Left ventricle myocardium inferior (tissue), 1 donor: ENCODE measurements at places on chromosomes 3 and 15. TPM values are rescaled to one million over a fixed set of nuclear protein-coding genes. Genes with fewer than 3 reads are reported as not detected.

Gene DNAH12
- total RNA-seq, result 0.16 TPM

Gene KCNH8
- 0.05 TPM for total RNA-seq

Gene SLC12A1
- not detected for total RNA-seq

Gene LSMEM2
- 27.7 TPM for total RNA-seq

Gene SNAPC5
- 40.9 TPM for total RNA-seq

Gene TRPM1
- not detected for total RNA-seq

- peak overlapping the region; percentile 47 for H3K27ac ChIP-seq
- no peak overlapping the region for H3K4me3 ChIP-seq
- H3K36me3 ChIP-seq, result no peaks in the 10 kb centered on the region
- H3K27me3 ChIP-seq, result no peaks in the 10 kb centered on the region
- no peak for DNase-seq
- peaks cover 29% of the 10 kb centered on the region for H3K4me1 ChIP-seq
Measured at GRCh38 chr3:66140106-66140505, 80.7 kb upstream of the SLC25A26 start.

GRCh38 chr15:78097667-78098066 lies 5.3 kb downstream of the SH2D7 start:
- no peak for DNase-seq
- no peaks in the 10 kb centered on the region for H3K36me3 ChIP-seq
- no peak overlapping the region for H3K4me3 ChIP-seq

- peaks cover 25% of the 10 kb centered on the region for H3K27me3 ChIP-seq
- H3K4me1 ChIP-seq, result no peaks in the 10 kb centered on the region
- H3K36me3 ChIP-seq, result no peaks in the 10 kb centered on the region
- H3K4me3 ChIP-seq, result no peak overlapping the region
- no peak overlapping the region for H3K27ac ChIP-seq
Measured at GRCh38 chr3:179961703-179962078, 75.0 kb downstream of the PEX5L start.

GRCh38 chr3:49601358-49602048 lies 47.2 kb downstream of the BSN start:
- H3K27ac ChIP-seq, result no peak overlapping the region
- no peaks in the 10 kb centered on the region for H3K27me3 ChIP-seq
- H3K4me1 ChIP-seq, result no peaks in the 10 kb centered on the region
- no peak for DNase-seq
- H3K4me3 ChIP-seq, result no peak overlapping the region
- no peaks in the 10 kb centered on the region for H3K36me3 ChIP-seq

GRCh38 chr3:188827576-188827975 lies 344.2 kb upstream of the TPRG1 start:
- no peaks in the 10 kb centered on the region for H3K36me3 ChIP-seq
- H3K27ac ChIP-seq, result no peak overlapping the region
- H3K4me1 ChIP-seq, result peaks cover 22% of the 10 kb centered on the region
- no peaks in the 10 kb centered on the region for H3K27me3 ChIP-seq
- DNase-seq, result no peak

DNA sequence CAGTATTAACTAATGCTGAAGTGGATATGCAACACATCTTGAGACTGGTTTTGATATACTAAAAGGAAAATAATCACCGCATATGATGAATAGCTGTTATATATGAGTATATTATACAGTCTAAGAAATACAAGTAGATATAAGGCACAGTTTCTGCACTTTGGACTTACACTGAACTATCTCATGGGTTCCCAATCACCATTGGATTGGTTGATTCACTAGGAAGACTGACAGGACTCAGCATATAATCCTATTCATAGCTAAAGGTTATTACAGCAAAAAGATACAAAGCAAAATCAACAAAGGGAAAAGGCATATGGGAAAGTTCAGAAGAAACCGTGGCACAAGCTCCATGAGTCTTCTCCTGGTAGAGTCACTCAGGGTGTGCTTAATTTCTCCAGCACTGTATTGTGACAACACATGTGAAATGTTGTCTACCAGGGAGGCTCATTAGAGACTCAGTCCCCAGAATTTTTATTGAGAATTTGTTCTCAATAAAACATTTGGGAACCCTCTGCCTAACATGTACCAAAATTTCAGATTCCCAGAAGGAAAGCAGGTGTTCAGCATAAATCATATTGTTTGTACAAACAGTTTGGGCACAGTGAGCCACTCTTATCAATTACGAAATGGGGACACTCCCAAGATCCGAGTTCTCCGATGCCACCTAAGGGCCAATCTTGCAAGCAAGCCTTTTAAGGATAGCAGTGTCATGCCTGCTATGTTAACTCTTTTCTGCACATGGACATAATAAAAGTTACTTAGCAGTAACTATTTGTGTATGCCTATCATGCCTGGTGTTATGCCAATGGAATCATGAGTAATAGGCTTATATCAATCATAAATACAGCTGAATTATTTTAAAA lies 26.8 kb downstream of the CMC1 start:
- no peak for DNase-seq
- H3K4me3 ChIP-seq, result no peak overlapping the region
- H3K4me1 ChIP-seq, result peaks cover 13% of the 10 kb centered on the region
- H3K36me3 ChIP-seq, result peaks cover 54% of the 10 kb centered on the region
- H3K27me3 ChIP-seq, result no peaks in the 10 kb centered on the region

DNA sequence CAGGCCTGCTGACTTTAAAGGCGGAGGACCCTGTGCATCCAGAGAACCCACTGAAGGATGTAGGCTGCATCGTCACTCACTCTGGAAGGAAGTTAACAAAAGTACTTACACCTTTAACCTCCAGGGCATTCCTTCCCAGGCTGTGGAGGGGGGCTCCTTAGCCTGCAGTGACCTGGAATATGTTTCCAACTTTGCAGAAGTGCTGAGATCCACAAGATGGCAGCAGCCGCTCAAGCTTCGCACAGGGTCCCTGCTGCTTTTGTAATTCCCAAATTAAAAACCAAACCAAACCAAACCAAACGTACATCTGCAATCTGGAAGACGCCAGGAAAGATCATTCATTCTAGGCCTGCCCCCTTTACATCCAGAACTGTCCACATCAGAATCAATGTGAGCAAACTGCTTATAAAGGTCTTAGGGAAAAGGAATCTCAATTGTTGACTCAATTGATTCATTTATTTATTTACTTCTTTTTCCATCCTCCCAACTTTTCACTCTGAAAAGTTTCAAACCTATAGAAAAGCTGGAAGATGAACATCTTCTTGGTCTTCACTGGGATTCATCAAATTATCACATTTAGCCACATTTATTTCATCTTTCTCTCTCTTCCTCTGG lies 70.5 kb upstream of the KLHL25 start:
- H3K4me3 ChIP-seq, result no peak overlapping the region
- H3K27me3 ChIP-seq, result peaks cover 48% of the 10 kb centered on the region
- no peaks in the 10 kb centered on the region for H3K4me1 ChIP-seq
- no peak overlapping the region for H3K27ac ChIP-seq
- H3K36me3 ChIP-seq, result no peaks in the 10 kb centered on the region

- no peaks in the 10 kb centered on the region for H3K36me3 ChIP-seq
- H3K27me3 ChIP-seq, result no peaks in the 10 kb centered on the region
- no peaks in the 10 kb centered on the region for H3K4me1 ChIP-seq
- no peak overlapping the region for H3K27ac ChIP-seq
- no peak overlapping the region for H3K4me3 ChIP-seq
Measured at GRCh38 chr3:100971798-100972197, 21.4 kb downstream of the ABI3BP start.

DNA sequence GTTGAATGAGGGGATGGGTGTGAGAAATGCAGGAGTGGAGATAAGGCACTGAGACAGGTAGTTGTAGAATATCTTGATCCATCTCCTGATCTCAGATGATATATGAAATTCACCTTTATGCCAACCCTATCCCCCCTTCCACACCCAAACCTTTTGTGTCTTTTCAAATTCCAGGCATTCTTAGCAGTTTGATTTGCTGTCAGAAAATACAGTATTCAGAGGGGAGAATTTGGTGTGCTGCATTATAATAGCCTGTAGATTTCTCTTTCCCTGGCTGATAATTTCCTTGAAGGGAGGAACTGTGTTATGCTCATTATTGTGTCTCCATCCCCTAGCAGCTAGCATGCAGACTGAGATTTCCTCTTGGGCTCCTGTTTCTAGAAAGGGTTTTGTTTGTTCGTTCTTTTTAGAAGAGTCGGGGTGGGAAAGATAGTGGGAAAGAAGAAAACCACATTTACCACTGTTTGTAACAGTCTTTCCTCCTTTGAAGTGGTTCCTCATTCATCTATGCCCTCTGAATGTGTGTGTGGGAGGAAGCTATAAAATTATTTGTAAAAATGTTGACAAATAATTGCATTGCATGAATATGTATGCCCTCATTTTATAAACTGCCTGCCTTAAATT lies 373.4 kb downstream of the DIPK2A start:
- H3K36me3 ChIP-seq, result no peaks in the 10 kb centered on the region
- DNase-seq, result no peak
- H3K4me1 ChIP-seq, result no peaks in the 10 kb centered on the region
- H3K27ac ChIP-seq, result no peak overlapping the region
- no peaks in the 10 kb centered on the region for H3K27me3 ChIP-seq

- H3K36me3 ChIP-seq, result no peaks in the 10 kb centered on the region
- H3K27ac ChIP-seq, result peak overlapping the region; percentile 63
- H3K27me3 ChIP-seq, result no peaks in the 10 kb centered on the region
- H3K4me1 ChIP-seq, result peaks cover 21% of the 10 kb centered on the region
Measured at GRCh38 chr3:197421021-197421420, 122.6 kb upstream of the DLG1 start.

- peak overlapping the region; percentile 98 for H3K27ac ChIP-seq
- H3K27me3 ChIP-seq, result no peaks in the 10 kb centered on the region
- peak overlapping the region; percentile 87 for H3K4me3 ChIP-seq
- peaks cover 58% of the 10 kb centered on the region for H3K4me1 ChIP-seq
- no peak for DNase-seq
Measured at GRCh38 chr15:90264671-90265070, 801 bp upstream of the NGRN start.

DNA sequence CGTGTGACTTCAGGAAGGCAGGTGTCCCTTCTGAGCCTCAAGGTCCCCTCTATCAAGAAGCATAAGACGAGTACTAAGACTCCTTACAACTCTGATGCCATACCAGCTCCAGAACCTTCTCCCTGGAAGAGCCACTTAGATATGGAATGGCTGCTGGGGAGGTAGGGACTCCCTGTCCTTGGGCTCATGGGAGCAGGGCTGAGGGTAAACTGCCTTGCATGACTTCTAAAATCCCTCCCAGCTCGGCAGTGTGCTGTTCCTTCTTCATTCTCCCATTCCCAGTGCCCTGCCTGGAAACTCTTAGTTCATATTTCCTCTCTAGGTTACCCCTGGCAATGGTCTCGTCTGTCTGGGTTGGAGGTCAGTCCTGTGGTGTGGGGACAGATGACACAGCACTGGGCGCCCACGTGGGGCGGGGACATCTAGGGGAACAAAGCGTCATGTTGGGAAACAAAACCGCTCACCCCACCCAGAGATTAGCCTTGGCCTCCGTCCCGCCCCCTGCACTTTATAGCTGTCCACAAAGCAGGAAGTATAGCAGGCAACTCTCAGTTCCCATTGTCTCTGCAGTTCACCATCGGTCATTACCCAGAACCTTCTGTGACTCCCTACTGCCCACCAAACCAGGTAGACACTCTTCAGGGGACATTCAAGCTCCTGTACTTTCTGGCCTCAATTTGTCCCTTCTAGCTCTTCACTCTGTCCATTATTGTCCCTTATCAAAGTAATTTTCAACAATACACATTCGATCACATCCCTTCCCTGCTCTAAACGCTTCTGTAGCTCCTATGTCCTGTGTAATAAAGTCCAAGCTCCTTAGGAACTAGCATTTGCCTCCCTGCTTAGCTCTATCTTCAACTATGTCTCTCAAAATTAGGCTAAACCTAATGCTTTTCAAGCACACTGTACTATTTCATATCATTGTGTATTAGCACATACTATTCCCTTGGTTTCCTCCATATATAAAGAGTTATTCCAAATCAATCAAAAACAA lies 73.8 kb downstream of the IQSEC1 start:
- no peaks in the 10 kb centered on the region for H3K36me3 ChIP-seq
- peaks cover 20% of the 10 kb centered on the region for H3K4me1 ChIP-seq
- peak overlapping the region; percentile 82 for H3K27ac ChIP-seq
- H3K4me3 ChIP-seq, result no peak overlapping the region
- DNase-seq, result peak; percentile 87
- no peaks in the 10 kb centered on the region for H3K27me3 ChIP-seq

DNA sequence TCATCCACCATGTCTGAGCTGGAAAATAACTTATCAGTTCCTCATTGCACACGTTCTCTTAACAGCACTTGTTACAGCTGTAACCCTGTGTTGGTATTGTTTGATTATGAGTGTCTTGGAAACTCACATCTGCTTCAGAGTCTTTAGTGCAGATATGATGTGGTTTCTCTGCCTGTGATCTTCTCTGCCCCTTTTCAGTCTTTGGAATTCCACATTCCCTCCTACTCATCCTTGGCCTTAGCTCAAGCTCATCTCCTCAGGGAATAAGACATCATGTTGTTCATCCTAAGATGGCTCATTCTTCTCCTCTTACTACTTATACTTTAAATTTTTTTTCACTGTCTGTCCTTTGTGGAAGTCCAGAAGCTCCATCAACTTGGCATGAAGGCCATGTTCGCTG lies 77.7 kb downstream of the SYNPR start:
- no peak overlapping the region for H3K4me3 ChIP-seq
- no peak overlapping the region for H3K27ac ChIP-seq
- no peaks in the 10 kb centered on the region for H3K36me3 ChIP-seq
- peaks cover 71% of the 10 kb centered on the region for H3K27me3 ChIP-seq
